ENCODE measurements at places on chromosomes 16 and 17.

DNA sequence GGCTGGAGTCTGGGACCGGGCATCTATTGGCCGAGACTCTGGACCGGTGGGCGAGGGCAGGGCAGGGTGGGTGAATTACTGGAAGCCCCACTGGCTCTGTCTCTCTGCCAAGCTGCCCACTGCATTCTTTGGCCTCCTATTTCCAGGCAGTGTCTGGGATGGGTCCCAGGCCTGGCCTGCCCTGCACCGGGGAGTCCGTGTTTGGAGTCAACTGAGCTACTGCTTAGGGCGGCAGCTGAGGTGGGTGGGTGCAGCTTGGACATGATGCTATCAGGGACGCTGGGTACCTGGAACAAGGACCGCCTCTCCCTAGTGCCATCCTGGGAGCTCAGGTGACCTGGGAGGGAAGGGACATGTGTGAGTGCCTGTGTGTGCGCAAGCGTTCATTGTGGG lies 58.1 kb downstream of the SOCS3 start:
- no peak for DNase-seq

DNA sequence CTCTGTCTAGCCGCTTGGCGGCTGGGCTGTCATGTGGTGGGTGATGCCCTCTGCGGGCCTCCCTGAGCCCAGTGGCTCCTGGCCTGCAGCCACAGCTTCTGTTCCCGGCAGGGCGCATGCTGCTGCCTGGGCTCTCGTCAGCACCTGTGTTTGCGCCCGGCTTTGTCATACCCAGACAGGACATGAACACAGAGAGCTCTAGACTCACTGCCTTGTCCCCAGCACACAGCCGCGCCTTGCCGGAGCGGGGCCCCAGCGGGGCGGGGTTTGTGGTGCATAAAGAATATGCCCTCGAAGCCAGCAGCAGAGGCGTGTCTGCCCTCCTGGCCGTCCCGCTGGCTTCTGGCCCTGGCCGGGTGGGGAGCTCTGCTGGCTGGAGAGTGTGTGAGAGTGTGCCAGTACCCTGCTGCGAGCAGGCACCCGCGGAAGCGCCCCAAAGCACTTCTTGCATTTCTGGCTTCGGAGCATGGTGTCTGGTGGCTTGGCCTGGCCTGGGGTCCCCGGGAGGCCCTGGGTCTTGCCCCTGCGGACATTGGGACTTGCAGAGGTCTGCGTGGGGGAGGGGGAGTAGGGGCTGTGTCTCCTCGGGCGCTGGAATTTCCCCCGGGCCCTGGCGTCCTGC lies 14.4 kb downstream of the ASPSCR1 start:
- no peak for DNase-seq

DNA sequence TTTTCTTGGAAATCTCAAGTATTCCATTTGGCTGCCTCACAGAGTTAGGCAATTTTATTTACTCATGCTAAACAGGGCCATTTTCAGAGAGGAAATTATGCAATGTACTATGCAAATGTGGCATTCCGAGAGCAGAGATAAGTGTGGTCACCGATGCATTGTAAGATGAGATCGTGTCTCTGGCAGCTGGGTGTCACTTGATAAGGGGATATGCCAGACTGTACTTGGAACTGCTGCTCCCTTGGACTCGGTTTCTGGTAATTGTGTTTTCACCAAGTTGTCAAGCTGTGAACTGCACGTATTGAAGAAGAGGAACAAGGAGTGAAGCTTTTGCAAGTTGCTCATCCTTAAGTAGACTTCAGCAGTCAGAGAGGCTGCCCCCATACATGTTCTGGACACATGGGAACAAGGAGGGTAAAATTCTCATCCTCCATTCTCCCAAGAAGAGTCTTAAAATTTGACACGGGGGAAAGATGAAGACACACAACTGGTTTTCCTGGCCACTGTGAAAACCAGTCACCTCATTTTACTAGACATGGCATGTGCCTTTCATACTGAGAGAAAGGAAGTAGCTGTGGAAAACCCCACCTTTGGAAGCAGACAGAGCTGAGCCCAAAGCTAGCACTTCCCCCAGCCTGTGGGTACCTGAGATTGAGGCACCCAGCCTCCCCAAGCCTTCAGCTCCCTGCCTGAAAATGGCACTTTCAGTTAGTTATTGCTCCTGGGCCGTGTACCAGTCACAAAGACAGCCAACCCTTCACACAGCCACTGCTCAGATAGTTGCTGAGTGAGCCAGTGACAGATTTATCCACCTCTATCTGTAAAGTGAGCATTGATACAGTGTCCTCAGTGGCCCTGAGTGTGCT lies 150.7 kb downstream of the SOCS1 start:
- no peak for DNase-seq

DNA sequence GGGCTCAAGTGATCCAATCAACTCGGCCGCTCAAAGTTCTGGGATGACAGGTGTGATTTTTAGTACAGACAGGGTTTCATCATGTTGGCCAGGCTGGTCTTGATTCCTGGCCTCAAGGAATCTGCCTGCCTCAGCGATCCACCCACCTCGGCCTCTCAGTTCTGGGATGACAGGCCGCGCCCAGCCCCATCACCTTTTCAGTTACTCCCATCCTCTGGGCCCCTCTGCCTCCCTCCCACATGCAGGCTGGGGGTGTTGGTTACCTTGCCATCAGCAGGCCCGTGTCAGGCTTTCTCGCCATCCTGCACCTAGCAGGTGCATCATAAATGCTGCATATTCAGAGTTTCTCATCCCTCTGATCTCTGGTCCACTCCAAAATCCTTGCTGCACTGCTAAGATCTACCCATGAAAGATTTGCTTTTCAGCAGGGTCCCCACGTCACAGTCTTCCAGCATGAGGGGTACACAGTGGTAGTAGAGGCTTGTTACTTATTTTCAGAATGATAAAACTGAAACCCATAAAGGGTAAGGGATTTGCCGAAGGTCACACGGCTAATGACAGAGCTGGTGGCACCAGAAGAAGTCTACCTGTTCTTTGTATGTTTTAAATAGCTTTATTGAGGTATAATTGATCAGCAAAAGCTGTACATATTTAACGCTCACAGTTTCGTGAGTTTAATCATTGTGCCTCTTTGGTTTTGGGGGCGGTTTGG lies 16.6 kb downstream of the PMM2 start:
- no peak for DNase-seq

DNA sequence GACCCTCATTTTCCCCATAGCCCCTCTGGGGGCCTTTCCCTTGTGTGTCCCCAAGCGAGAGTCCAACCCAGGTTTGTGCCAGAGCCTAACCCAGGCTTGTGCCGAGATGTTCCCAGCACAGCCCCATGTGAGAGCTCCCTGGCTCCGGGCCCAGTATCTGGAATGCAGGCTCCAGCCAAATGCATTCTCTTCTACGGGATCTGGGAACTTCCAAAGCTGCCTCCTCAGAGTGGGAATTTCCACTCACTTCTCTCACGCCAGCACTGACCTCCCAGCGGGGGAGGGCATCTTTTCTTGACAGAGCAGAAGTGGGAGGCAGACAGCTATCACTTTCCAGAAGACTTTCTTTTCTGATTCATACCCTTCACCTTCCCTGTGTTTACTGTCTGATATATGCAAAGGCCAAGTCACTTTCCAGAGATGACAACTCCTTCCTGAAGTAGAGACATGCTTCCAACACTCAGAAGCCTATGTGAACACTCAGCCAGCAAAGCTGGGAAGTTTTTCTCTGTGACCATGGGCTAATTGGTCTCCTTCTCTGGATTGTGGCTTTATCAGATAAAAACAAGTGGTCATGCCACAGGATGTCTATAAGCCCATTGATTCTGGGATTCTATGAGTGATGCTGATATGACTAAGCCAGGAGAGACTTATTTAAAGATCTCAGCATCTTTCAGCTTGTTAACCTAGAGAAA lies 2.5 kb upstream of the CCL2 start:
- no peak for DNase-seq

GRCh38 chr17:7854078-7854777 lies 638 bp upstream of the TMEM88 start:
- peak; percentile 53 for DNase-seq

GRCh38 chr16:62363501-62363900 lies 327.3 kb upstream of the CDH8 start:
- no peak for DNase-seq

- no peak for DNase-seq
Measured at GRCh38 chr17:72498364-72499210, 377.8 kb downstream of the SOX9 start.
